ENCODE measurements at places on chromosomes 1 and 21.
A peak's percentile ranks its signal among the peaks of the same experiment; 100 is the strongest.

GRCh38 chr1:218743861-218744505 is 398.8 kb downstream of the TGFB2 start:
- DNase-seq = no peak

GRCh38 chr21:15741510-15741909 is 11.7 kb downstream of the USP25 start:
- no peak for DNase-seq

- DNase-seq = no peak
These were observed 151.8 kb downstream of the TENT5C start for GRCh38 chr1:117757668-117758067.

DNA sequence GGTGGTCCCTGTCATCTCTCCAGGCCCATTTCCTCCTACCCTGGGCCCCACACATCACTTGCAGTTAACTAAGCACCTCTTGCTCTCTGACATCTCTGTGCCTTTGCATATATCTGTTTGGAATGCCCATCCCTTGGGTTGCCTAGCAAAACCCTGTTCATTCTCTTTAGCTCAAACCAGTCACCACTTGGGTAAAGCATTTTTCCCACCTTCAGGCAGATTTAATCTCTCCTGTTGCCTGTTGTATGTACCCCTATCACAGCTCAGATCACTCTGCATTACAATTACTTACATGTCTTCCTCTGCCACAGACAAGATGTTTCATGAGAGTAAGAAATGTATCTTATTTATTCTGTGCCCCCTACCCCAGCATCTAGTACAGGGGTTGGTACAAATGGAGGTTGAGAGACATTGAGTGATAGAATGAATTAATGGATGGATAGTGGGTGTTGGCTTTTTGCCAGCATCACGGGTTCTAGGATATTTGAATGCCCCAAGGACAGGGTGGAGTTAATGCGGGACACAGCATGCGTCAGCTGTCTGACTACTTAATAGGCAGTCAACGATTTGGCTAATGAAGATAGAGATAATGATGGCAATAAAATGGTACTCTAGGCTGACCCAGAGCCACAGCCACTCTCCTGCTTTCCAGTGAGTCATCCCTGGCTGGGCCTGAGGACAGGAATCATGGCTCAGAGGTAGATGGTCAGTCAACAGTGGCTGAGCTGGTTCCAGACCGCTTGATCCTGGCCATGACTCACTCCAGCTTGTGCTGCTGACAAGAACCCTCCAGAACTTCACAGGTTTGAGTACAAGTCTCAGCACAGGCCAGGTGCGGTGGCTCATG is 6.5 kb downstream of the NR0B2 start:
- no peak for DNase-seq

GRCh38 chr1:35574655-35575415 is 1.7 kb downstream of the TFAP2E start:
- DNase-seq = no peak

DNA sequence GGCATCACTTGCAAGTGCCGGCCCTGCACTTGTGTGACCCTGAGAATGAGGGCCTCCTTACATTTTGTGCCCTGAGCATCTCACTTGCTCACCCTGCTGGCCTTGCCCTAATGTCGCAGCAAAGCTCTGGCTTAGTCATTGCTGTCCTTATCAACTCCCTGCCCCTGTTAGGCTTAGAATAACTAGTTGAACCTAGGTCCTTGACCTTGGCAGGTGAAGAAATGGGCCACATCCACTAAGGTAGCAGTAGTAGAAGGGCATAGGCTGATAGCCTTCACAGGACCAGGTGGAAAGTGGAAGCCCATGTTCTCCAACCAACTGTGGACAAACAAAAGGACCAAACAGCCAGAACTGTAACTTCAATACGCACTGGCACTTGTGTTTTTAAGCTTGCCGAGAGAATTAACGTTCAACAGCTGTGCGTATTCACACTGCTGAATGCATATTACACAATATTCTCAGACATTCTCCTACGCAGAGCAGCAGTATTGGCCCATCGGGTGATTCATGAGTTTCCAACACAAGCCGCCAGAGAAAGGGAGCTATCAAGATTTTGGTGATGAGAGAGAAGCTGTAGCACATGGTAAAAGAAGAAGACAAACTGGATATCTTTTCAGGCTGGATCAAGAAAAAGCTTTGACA is 27.7 kb upstream of the PTGFRN start:
- DNase-seq = no peak

DNA sequence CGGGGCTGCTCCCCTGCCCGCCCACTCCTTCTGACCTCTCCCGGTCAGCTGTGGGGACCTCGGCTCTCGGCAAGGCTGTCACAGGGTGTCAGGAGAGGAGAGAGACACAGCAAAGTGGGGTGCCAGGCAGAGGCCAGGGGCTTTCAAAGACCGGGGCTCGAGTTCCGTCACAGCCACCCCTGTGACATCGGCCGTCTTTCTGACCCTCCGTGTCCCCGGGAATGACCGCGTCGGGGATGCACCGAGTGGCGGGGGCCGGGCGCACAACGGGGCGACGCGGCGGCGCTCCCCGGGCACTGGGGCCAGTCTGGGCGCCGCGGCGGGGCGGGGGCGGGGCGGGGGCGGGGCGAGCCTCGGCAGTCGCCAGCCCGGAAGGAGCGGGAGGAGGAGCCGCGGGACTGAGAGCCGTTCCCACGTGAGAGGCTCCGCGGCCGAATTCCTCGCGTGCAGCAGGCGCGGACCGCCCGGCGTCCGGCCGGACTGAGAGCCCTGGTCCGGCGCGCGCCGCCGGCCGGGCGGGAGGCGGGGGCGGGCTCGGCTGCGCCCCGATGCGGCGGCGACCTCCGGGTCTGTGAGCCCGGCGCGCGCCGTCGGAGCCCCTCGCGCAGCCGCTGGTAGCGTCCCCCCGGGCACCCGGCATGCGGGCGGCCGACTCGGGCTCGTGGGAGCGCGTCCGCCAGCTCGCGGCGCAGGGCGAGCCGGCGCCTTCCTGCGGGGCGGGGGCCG is 229.7 kb upstream of the TMEM51 start:
- DNase-seq = peak; percentile 27

- DNase-seq = no peak
These were observed 56.1 kb downstream of the SWT1 start for GRCh38 chr1:185213091-185213490.

- no peak for DNase-seq
These were observed 10.2 kb upstream of the UBL4B start for GRCh38 chr1:110102081-110102480.

DNA sequence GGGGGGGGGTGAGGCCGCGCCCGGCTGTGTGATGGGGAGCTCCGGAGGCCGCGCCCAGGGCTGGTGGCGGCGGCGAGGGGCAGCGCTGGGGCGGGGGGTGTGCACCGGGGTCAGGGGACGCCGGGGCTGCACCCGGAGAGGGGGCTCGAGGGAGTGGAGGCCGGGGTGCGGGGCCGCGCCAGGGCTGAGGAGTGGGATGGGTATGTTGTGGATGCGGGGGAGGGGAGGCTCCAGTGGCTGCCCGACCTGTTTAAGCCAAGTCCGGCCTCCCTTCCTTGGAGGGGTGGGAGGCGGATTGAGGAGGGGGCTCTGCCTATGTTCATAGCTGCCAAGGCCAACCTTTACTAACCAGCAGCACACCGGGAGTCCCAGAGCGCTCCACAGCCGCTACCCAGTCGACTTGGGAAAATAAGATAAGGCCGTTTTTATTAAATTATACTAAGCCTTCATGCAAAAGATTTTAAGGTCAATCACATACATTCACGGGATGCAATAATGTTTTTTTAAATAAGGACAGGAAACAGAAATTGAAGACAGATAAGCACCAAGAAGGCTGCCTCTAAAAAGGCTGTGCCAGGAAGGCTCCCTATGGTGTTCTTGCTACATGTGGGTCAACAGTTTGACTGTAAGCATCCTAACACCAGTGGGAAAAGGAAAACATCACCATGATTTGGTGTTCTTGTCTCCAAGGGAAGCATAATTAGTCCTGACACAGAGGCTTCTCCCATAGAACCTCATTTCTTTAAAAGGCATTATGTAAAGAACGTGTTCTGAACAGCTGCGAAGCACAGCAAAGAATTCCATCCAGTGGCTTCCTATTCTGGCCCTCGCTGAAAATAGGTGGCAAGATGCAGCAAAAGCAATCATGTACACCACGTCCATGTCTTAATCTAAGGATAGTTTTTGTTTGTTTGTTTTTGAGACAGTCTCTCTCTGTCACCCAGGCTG is 626 bp upstream of the HLCS start:
- peak; percentile 21 for DNase-seq

GRCh38 chr1:240282061-240282830 is 190.6 kb downstream of the FMN2 start:
- peak; percentile 25 for DNase-seq

GRCh38 chr1:91585982-91586381 is 85.3 kb downstream of the CDC7 start:
- DNase-seq = no peak

DNA sequence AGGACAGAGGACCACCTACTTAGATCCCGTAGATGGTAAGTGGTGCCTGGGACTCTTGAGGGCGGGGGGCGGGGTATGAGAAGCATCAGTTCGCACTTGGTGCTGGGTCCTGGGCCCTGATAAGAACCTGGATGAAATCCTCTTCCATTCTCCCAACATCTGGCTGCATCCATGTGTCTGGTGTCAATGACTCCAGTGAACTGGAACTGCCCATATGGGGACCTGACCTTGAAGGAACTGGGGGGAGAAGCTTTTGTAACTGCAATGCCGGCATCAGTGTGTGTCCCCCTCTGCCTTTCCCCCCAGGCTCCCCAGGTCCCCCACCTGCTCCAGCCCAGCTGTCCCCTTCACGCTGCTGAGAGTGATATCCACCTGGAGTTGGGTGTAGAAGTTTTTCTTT is 49.7 kb upstream of the EPB41 start:
- DNase-seq = no peak

DNA sequence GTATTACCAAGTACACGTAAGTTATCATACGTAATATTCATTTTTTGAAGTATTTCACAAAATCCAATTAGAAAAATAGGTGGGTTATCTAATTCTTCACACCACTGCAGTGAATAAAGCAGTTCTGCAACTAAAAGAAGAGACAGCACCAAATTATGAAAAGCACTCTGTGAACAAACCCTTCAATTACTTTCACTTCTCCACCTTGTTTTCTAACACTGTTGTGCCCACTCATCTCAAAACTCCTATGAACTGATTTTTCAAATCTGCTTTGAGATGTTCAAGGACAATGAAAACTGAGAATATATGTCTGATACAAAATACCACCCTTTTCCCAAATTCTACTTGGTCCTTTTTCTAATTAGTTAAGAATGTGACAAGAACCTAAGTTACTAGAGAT is 39.4 kb downstream of the LTN1 start:
- DNase-seq = no peak

DNA sequence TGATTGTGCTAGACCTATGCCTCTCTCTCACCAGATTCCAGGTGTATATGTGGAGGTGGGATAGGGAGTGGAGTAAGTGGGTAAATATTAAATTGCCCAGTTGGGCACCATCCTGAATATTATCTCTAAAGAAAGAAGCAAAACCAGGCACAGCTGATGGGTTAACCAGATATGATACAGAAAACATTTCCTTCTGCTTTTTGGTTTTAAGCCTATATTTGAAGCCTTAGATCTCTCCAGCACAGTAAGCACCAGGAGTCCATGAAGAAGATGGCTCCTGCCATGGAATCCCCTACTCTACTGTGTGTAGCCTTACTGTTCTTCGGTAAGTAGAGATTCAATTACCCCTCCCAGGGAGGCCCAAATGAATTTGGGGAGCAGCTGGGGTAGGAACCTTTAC is at the start of gene FCER1A:
FCER1A (plus strand) TSS at position 242 of the 400 bp plus-strand sequence; CDS start at position 271, 29 bp downstream.
- DNase-seq = no peak

DNA sequence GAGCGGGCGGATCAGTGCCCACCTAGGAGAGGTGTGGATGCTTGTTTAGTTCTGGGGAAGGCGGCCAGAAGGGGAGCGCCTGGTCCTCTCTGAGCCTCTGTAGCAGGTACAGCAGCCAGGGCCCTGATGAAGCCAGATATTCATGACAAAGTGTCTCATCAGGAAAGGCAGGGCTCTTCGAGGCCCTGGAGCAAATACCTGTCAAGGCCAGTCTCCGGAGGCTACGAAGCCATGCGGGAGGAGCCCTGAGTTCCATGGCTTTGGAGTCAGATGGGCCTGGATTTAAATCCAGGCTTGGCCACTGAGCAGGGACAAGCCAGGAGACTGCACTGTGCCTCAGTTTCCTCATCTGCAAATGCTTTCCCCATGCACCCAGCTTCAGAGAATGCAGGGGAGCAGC is 25.4 kb upstream of the GPR153 start:
- no peak for DNase-seq

GRCh38 chr1:213982672-213983492 is 4.9 kb upstream of the PROX1 start:
- no peak for DNase-seq

GRCh38 chr1:221643404-221644144 is 98.3 kb downstream of the DUSP10 start:
- no peak for DNase-seq

- no peak for DNase-seq
These were observed 195.5 kb downstream of the ADSS2 start for GRCh38 chr1:244256086-244256676.

DNA sequence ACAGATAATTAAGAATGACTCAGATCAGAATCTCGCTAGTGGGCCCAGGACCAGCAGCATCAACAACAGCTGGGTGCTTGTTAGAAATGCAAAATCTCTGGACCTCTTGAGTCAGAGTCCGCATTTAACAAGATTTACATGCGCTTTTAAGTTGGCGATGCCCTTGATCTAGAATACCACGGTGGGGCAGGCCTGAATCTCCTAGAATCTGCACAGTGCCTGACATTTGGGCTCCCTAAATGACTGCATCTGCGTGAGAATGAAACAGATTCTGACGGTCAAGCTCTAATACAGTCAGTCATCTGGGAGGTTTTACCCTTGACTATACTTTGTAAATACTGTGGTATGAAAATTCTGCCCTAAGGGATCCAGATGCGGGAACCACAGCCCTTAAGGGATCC is 17.2 kb upstream of the RAB29 start:
- no peak for DNase-seq

GRCh38 chr21:31892686-31893085 is 19.9 kb downstream of the HUNK start:
- DNase-seq = no peak

- no peak for DNase-seq
These were observed 18.6 kb upstream of the TMPRSS2 start for GRCh38 chr21:41526478-41527087.

DNA sequence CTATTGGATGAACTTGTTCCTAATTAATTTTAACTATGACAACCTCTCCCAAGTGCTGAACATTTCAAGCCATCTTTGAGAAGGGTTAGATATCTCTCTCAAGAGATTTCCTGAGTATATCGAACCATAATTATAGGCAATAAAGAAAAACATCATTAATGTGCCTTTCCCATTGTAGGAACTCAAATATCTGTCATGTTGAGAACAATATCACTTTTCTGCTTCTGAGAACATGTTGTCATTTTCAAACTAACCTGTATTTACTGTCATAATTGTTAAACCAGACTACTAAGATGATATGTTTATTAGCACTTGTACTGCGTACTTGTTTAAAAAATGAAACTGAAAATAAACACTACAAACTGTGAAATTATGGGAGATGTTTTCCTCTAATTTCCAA is 4.3 kb downstream of the EPS15 start:
- DNase-seq = no peak
